ENCODE measurements at places on chromosomes 6 and 20. TPM values are rescaled to one million over a fixed set of nuclear protein-coding genes. Genes with fewer than 3 reads are reported as not detected.

DNA sequence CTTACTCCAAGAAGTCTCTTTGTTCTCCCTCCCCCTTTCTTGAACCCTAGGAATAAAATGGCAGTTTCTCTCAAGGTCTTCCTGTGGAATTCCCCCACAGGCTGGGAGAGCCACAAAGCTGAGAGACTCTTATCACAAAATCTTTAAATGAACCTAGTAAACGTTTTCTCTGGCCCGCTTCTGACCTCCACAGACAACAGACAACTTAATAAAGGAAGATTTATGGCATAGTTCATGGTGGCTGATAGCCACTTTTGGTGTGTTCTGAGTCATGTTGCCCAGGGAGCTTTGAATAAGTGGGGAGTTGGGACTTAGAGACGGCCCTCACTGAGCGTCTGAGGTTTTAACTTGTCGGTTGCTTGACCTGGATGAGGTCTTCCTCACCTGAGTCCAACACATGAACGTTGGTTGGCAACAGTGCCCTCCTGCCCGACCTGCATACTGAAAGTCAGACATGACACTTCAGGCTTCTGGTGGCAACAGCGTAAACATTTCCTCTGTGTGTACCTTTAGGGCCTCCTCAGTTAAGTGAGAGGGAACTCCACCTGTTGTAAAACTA, 124.1 kb downstream of the FOXO3 start:
- no peak for DNase-seq

- no peak for DNase-seq
Observed at GRCh38 chr6:125743604-125744003, 5.8 kb upstream of the HEY2 start.

- no peak for DNase-seq
Observed at GRCh38 chr20:34675561-34675960, 1.3 kb downstream of the PIGU start.

DNA sequence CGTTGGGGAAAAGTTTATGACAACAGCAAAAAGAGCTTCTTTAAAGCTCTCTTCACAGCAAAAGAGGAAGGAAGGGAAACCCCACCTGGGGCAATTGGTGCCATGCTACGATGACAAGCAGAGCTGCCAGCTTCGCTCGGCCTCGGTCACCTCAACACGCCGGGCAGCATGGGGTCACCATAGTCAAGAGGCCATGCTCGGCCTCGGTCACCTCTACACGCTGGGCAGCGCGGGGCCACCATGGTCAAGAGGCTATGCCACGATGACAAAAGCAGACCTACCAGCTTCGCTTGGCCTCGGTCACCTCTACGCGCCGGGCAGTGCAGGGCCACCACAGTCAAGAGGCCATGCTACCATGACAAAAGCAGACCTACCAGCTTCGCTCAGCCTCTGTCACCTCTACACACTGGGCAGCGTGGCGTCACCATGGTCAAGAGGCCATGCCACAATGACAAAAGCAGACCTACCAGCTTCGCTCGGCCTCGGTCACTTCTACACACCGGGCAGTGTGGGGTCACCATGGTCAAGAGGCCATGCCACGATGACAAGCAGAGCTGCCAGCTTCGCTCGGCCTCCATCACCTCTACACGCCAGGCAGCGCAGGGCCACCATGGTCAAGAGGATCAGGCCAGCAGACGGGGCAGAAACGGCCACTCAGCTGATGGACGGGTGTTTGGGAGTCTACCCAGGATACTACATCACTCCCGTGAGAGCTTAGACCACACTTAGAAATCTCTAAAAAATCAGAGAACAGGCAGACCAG, 12.1 kb downstream of the APMAP start:
- no peak for DNase-seq

GRCh38 chr6:168133168-168133561, 54.2 kb upstream of the FRMD1 start:
- DNase-seq, result no peak

- DNase-seq, result no peak
Observed at GRCh38 chr6:164216368-164216767, 801.9 kb downstream of the QKI start.

GRCh38 chr6:140276133-140276532, 901.7 kb upstream of the CITED2 start:
- DNase-seq, result no peak

DNA sequence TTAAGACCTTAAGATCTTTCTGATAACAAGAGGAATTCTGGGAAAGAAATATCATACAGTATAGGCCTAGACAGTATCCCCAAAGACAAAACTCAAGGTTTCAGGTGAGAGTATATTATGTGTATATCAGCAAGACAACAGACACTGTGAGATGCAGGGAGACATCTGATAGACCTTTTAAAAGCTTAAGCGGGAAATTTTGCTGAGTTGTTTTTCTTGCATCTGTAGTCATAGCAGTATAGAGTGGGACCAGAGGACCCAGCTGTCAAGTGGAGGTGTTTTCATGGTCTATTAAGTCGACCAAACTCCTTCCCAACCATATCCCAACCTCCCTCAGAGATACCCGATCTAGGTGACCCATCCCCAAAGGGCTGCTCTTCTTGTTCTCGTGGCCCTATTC, 98.1 kb upstream of the THEMIS start:
- no peak for DNase-seq

DNA sequence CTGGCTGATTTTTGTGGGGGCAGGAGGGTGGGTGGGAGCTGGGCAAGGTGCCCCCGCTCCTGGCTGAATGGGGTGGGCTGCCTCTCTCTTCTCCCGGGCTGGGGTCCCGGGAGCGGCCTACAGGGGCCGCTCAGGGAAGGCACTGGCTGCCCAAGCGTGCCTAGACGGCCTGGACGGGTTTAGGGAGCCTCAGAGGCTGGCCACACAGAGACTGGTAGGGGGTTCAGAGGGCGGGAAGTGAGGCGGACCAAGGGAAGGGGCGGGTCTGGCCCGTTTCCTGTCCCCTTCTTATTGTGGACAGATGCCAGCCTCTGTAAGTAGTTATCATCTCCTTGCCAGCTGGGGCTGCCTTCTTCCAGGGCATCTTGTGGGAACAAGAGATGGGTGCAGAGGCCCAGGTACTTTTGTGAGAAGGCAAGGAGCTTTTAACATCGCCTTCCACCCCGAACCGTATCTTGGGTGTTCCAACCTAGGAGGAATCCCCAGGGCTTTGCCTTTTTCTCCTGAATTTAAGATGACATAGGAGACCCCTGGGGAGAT, 437 bp downstream of the CD40 start:
- no peak for DNase-seq

GRCh38 chr6:42627044-42627443, 63.2 kb downstream of the UBR2 start:
- DNase-seq, result no peak

GRCh38 chr6:113873043-113873667, 16.0 kb downstream of the MARCKS start:
- DNase-seq, result no peak

DNA sequence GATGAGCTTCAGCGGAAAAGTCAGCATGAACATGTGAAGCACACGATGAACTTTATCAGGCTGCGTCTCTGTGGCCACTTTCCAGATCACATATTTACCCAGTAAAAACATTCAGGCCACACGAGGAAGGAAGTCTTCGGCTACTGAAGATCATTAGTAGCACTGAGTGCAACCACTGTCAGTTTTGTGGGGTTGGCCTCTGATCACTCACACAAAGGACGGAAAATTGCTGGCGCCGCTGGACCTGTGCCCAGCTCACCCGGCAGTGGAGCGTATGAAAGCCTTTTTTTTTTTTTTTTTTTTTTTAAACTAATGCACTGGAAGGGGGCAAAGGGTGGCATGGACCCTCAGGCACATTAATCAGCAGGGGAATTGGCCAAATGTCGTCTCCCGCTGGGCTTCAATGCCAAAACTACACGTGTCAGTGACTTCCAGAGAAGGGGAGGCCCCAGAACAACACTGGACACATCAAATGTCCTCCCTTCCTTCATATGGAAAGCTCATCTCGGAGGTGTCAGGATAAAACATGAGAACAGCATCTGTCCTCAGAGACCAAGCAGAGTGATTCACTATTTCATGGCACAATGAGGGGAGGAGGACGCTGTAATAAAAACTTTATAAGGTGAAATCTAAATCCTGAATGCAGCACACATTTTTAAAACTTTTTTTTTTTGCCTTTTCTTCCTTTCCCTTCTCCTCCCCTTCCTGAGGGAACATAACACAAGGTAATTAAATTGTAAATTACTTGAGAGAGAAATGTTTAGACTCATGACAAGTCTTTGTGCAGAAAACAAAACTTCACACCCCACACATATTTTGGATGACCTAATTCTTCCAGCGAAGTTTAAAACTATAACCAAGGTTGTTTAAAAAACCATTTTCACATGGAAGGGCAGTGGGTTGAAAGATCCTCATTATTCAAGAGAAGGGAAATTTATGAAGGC, 223.4 kb downstream of the FOXC1 start:
- DNase-seq, result peak; percentile 86

Gene GJA10
- not detected for polyA plus RNA-seq

Gene FIG4
- 25.8 TPM for polyA plus RNA-seq

Gene IL20RA
- 2.1 TPM for polyA plus RNA-seq

Gene BHLHE23
- polyA plus RNA-seq, result not detected

All from left kidney (tissue), 8 donors.